Kidney epithelial cell (primary cell): ENCODE measurements at places on chromosomes 16 and 17.

DNA sequence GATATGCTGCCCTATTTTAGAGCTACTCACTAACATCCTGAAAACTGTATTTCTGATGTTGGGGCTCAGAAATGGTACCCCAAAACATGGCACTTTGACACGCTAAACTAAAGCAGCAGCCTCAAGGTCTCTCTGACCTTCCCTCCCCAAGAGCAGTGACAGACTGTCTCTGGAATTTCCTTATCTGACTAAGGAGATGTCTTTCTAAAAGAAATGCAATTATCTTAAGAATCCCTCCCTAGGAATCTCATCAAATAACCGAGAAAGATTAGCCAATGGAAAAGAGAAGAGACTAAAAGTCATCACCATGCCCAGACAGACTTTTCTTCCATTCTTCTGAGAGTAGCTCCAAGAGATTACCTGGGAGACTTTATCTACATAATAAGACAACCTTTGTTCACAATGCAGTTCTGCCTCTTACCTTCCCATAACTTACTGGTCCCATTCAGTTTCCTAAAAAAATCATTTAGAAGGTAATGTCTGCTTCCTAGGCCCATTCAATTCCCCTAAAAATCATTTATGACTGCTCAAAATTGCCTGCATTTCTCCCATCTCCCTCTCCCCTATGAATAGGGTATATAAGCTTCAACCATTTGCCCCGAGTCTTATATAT, 123.9 kb downstream of the CPPED1 start:
- DNase-seq, result no peak

GRCh38 chr17:6023036-6023831, 46.9 kb upstream of the WSCD1 start:
- DNase-seq, result no peak

- no peak for DNase-seq
Measured at GRCh38 chr16:12819126-12820117, 15.7 kb upstream of the CPPED1 start.

GRCh38 chr17:62966426-62967204, 580 bp downstream of the TANC2 start:
- DNase-seq, result no peak

DNA sequence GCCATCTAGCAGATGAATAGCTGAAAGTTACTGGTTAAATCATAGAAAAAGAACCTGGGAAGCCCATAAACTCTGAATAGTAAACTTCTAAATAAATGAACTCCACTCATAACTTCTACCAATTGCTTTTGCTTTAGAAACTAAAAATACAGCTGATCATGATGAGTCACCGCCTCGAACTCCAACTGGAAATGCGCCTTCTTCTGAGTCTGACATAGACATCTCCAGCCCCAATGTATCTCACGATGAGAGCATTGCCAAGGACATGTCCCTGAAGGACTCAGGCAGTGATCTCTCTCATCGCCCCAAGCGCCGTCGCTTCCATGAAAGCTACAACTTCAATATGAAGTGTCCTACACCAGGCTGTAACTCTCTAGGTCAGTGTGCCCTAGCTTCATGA, 9.7 kb downstream of the KAT7 start:
- no peak for DNase-seq

DNA sequence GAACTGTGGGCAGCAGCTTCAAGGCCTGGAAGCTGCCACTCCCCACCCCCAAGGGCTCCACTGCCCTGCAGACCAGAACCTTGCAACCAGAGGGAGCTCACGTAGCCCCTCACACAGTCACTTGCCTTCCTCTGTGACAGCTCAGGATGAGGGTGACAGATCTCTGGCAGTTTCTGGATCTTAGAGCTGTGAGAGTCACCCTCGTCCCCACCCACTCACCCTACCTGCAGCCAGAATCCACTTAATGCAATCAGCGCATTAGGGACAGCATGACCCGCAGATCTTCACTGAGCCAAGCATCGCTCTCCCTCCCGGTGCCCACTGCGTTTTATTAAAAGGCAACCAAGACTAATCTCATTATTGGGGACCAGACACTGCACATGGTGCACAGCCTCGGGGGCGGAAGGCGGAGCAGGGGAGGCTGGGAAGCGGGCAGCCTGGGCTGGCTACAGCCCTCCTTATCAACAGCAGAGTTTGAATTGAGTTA, 3.5 kb downstream of the CYB561 start:
- DNase-seq, result no peak

DNA sequence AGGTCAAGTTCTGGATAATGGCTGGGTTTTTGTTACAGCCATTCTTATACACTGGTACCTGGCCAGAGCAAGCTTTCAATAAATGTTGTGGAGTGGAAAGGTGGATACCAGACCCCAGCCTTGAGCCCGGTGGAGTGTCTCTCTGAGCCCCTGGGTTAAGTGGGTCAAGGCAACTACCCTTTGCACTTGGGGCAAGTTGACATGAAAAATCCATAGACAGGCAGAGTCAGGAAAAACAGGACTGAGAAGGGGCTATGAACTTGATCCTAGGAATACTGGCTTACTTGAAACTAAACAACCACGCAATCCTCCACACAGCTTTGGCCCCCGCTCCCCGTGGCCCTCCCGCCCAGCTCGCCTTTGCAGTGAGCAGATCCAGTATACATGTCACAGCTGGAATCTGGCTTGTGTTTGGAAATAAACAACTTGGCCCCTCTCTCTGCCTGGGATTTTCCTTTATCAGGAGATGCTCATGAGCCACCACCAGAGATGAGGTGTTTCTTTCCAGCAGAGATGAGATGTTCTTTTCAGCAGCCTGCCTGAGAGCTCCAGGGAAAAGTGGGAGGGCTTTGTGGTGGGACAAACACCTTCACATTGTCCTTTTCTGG, 65.9 kb downstream of the KSR1 start:
- DNase-seq, result no peak

DNA sequence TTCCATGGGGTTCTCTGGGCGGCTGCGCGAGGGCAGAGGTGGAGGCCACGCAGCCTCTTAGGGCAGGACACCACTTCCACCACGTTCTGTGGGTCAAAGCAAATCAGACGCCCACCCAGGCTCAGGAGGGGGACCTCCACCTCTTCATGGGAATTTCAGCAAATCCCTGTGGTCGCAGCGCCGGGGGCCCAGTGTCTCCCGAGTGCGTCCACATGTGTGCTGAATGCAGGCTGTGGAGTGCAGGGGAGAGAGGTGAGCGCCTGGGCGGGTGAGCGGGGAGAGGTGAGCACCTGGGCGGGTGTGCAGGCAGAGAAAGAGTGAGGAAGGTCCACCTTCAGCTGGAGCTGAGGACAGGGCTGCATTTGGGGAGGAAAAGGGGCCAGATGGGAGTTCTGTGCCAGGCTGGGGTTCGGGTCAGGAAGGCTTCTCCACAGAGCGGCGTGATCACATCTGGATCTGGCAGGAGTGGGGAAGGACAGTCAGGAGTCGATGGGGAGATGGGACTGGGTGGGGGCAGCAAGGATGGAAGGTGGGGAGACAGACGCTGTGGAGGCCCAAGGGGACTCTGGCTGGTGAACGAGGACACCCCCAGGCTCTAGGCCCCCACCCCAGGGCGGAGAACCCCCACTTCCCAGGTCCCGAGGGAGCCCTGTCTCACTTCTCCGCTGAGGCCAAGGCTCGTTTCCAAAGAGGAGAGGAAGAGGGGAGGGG, 36.8 kb upstream of the CBFA2T3 start:
- no peak for DNase-seq

DNA sequence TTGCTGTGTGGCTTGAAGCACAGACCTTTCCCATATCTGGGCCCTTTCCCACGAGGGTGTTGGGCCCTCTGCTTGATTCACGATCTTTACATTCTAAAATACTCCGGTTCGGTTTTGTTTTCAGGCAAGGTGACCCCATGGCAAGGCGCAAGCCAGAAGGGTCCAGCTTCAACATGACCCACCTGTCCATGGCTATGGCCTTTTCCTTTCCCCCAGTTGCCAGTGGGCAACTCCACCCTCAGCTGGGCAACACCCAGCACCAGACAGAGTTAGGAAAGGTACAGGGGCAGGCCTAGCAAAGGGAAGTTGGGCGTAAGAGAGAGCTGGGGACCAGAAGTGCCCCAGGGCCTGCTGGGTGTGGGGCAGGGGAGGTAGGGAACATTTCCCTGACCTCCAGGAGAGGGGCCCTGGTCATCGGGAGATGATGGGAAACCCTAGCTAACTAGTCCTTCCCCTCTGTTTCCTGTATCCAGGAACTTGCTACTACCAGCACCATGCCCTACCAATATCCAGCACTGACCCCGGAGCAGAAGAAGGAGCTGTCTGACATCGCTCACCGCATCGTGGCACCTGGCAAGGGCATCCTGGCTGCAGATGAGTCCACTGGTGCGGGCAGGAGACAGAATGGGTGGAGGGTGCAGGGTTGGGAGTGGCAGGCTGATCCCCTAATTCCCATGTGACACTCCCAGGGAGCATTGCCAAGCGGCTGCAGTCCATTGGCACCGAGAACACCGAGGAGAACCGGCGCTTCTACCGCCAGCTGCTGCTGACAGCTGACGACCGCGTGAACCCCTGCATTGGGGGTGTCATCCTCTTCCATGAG, 1.4 kb downstream of the ALDOA start:
- DNase-seq, result no peak

DNA sequence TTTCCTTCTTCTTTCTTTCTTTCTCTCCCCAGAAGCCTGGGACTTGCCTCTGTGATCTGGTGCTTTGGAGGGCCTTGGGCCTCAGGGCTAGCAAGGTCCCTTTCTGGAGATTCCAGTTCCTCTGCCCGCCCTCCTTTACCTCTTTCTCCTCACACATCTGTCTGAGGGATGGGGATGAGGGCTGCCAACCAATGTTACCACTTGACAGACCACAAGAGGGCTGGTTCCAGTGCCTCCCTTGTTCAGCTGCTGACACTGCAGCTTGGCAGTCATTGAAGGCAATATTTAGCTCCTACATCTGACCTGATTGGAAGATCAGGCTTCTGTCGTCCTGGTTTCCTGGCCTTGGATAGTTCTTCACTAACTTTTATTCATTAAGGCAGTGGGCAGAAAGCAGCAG, 3.6 kb upstream of the ZNF652 start:
- DNase-seq, result no peak

- DNase-seq, result no peak
Measured at GRCh38 chr17:688100-688989, 26.3 kb downstream of the VPS53 start.

DNA sequence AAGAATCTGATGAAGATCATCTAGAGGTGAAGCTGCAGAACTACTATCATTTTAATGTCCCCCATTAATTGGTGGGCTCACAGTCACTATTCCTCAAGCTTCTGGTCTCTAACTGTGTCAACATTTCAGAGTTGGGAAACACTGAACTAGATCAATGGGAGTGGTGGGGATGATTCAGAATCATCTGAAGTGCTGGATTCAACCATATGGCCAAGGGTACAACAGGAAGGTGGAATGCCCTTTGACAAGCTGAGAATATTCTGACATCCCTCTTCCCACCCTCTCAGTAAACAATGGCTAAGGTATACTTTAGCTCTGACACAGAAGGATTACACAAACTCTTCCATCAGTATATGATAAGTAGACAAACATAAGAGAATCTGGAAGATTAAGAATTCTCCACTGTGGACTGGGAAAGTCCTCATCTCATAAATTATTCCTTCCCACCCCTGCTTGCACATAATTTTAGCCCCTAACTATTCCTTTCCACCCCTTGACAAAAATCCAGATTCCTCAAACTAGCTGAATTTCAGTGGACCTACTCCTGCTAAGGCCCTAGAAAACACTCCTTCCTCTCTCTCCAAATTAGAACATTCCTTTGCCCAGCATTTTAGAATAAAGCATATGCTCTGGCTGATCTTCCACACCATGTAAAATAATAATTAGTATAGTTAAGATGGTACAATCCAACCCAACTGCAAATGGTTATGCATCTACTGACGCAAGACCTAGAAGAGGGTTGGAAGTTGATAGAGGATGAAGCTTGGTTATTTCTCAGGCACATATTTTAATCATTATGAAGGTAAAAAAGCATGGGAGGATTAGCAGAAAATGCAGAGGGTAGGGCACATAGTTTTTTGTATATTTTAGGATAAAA, 16.3 kb upstream of the RFFL start:
- no peak for DNase-seq

GRCh38 chr17:35743626-35744328, 9.3 kb downstream of the GAS2L2 start:
- DNase-seq, result no peak

GRCh38 chr16:12627394-12627793, 176.3 kb downstream of the CPPED1 start:
- no peak for DNase-seq

DNA sequence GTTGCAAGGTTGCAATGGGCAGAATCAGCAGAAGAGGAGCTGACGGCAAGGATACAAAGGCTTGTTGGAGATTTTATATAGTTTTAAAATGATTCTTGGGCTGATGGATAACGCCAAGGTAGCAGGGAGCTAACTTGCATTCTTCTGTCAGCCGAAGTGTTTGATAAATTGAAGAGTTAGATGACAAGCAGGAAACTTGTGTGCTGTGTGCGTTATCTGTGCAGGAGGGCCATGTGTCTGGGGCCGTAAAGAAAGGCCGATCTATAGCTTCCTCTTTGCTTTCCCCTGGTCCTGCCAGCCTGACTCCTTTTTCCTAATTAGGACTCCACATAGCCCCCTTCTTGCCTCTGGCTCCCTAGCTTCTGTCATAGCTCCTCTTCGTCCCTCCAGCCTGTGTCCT, 6.7 kb upstream of the WWOX start:
- DNase-seq, result no peak

- DNase-seq, result no peak
Measured at GRCh38 chr17:36934144-36934691, 3.1 kb upstream of the LHX1 start.

- no peak for DNase-seq
Measured at GRCh38 chr17:13096291-13096690, 78.5 kb upstream of the ELAC2 start.

- no peak for DNase-seq
Measured at GRCh38 chr16:6192984-6193383, 1095.4 kb upstream of the EEF2KMT start.

DNA sequence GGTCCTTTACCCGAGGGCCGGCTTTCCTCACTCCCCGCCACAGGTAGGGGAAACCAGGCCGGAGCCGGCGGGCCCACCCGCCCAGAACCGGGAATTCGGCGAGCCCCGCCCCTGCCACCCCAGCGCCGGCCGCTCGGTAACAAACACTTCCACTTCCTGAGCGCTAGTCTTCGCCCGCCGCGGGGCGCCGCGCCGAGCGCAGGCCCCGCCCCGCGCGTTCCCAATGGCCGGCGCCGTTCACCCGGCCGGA, 224 bp upstream of the NHERF1 start:
- no peak for DNase-seq

GRCh38 chr16:88534638-88535190, 35.5 kb upstream of the ZC3H18 start:
- no peak for DNase-seq

DNA sequence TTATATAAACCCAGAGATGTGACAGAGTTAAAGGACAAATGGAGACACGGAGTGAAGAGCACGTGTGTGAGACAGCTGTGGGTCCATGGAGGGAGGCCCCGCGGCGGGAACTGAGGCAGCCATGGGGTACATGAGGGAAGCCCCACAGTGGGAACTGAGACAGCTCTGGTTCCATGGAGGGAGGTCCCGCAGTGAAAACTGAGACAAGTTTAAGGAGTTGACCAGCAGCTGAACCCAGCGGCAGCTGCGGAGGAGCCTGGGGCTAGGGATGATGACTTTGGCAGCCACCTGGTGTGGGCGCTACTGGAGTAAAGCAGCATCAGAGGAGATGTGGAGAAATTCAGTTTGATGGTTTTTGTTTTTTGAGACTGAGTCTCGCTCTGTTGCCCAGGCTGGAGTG, 185.1 kb downstream of the RPTOR start:
- DNase-seq, result no peak
